ENCODE measurements at places on chromosomes 4 and X. TPM values are rescaled to one million over a fixed set of nuclear protein-coding genes. Genes with fewer than 3 reads are reported as not detected.
A peak's percentile ranks its signal among the peaks of the same experiment; 100 is the strongest.

CLDN34 gene
- not detected for total RNA-seq

ADH1B gene
- not detected for total RNA-seq

- DNase-seq: no peak
These were observed 1.4 kb upstream of the FAM120C start for GRCh38 chrX:54184474-54184873.

- DNase-seq: peak; percentile 5
These were observed 377.9 kb upstream of the EMCN start for GRCh38 chr4:100895556-100896197.

DNA sequence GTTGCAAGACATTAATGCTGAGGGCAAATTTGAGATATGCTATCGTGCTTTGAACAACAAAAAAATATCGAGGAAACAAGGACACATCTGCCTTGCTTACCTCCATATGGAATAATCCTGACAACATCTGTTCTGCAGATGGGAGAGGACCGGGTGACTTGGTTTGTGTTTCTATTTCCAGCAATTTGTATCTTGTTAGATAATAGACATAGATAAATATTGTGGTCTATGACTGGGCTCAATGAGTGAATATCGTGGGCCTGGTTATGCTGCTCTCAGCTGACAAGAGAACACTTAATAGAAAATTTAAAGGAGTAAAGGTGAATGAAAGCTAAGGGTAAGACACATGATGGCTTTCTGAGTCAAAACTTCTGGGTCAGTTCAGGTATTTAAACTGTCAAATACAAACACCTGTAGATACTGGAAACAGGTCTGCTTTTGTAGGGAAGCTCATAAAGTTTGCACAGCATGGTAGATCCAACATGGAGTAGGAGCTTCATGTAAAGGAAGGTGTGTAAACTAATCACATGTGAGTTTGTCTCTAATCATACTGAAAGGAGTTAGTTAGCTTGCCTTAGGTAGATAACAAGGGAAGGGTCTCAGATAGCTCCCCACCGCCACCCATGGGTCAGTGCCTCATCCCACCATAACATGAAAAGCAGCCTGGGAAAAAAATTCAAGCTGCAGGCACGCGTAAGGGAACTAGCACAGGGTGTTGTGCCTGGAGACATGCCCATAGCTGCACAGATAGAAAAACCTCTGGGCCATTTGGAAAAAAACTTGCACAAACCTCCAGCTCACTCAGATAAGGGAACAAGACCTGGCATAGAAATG, 904.1 kb upstream of the EPHA5 start:
- DNase-seq: peak; percentile 70

FAM114A1 gene
- total RNA-seq: 208 TPM

DNA sequence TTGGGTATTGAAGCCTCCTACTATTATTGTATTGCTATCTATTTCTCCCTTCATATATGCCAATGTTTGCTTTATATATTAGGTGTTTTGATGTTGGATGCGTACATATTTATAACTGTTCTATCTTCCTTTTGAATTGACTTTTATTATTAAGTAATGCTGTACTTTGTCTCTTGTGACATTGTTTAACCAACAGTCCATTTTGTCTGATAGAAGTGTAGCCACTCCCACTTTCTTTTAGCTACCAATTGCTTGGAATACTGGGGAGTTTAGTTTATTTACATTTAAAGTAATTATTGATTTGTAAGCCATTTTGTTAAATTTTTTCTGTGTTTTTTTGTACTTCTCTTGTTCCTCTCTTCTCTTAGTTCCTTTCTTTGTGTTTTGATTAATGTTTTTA, 195.9 kb downstream of the GC start:
- DNase-seq: no peak

Data from LHCN-M2 (cell line).